Panc1 (cell line): ENCODE measurements at places on chromosomes 16 and 17. TPM values are rescaled to one million over a fixed set of nuclear protein-coding genes. Genes with fewer than 3 reads are reported as not detected.

CDC6 gene
- total RNA-seq: 66.3 TPM

CNOT1 gene
- 170 TPM for total RNA-seq

MAPT gene
- 0.59 TPM for total RNA-seq

IRF8 gene
- total RNA-seq: 0.62 TPM

NXPH3 gene
- total RNA-seq: 0.57 TPM

SECTM1 gene
- total RNA-seq: 5.4 TPM

HOXB6 gene
- 196 TPM for total RNA-seq

TMIGD1 gene
- total RNA-seq: not detected

DPEP1 gene
- 0.18 TPM for total RNA-seq

KCNJ16 gene
- total RNA-seq: not detected

COPZ2 gene
- total RNA-seq: 5.4 TPM

TEKT5 gene
- not detected for total RNA-seq
